ENCODE measurements at places on chromosomes 7 and 10. TPM values are rescaled to one million over a fixed set of nuclear protein-coding genes. Genes with fewer than 3 reads are reported as not detected.

VSIR gene
- total RNA-seq: 44.1 TPM

ITGB8 gene
- total RNA-seq: 100 TPM

ADAM22 gene
- total RNA-seq: 0.51 TPM

DNA sequence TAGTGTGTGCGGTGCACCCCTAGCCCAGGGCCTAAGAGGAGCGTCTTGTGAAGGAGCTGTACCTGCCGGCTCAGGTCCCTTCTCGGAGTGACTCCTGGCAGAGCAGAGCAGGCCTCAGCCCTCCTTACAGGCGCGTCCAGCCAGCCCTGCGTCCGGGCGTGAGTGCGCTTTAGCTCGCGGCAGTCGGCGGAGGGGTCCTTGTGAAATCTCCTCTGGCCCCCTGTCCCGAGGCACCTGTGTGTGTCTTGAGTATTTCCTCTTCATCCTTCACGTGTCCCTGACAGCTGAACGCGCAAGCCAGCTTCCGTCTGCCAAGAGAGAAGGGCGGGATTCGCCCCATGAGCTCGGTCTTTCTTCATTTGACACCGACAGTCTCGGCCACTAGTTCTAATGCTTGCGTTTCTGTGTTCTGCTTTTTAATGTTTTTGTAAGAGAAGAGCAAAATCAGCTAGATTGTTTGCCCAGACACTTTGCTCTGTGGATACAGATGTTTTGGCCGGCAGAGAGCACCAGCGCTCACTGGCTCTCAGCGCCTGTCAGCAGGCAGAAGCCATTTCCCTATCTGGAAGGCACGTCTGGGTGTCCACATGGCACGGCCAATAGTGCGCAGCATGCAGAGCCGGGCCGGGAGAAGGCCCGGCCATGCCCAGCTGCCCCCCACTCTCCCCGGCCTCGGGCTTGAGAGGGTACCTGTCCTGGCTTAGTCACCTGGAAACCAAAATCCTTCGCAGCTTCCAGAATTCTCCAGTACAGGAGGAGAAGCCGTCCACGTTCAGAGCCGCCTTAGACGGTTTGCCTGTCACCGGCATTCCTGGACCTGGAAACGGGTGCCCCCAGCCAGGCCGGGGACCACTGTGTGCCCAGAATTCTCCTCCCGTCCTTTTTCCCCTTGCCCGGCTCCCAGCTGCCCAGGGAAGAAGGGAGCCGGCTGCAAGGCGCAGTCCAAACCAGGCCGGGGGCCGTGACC, 7.0 kb downstream of the GET4 start:
- no peak for DNase-seq

CNPY1 gene
- not detected for total RNA-seq

All from fibroblast of lung (primary cell).